ENCODE measurements at places on chromosomes 7 and 10.

- DNase-seq: no peak
Measured at GRCh38 chr7:67621704-67622103, 625.1 kb downstream of the TYW1 start.

DNA sequence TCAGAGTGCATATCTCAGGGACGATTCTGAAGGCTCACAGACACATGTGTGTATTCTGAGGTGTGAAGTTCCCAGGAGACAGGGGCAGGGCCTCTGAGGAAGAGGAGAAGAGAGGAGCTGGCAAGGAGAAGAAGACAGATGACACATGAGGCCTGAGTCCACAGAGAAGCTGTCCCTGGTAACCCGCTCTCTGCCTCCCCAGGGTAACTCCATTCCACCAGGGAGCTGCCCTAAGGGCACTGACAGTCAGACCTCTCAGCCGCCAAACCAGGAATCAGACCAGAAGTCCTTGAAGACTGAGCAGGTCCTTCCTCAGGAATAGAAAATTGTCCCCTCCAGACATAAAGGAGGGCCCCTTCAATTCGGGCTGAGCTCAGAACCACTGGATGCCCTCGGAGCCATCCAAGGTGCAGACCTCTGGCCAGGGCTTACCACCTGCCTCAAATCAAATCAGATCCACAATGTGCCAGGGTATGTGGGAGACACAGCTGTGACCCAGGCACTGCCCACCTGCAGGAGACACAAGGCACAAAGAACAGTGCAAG is 57.4 kb downstream of the TLL2 start:
- no peak for DNase-seq

DNA sequence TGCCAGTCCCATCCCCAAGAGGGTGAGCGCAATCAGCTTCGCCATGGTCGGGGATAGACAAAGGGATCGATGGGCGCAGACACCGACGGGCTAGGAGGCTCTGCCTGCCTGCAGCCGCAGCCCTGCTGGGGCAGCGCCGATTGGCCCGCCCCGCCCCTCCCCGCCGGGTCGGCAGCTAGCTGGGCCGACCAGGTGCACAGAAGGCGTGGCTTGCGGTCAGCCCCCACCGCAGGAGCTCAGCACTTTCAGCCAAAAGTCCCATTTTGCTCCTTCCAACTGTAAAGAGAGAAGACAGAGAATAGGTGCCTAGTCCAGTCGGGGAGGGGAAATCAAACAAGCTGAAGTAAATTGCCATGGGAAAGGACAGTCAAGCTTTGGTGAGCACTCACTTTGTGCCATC is at the start of gene PON1:
TSS of gene PON1 (minus strand) at position 102 of the 400 bp plus-strand sequence. CDS start at position 45, 57 bp downstream.
- no peak for DNase-seq

- DNase-seq: no peak
Measured at GRCh38 chr10:35606430-35606829, 1.3 kb downstream of the GJD4 start.

GRCh38 chr7:98185101-98185500 is 26.1 kb upstream of the BHLHA15 start:
- no peak for DNase-seq

DNA sequence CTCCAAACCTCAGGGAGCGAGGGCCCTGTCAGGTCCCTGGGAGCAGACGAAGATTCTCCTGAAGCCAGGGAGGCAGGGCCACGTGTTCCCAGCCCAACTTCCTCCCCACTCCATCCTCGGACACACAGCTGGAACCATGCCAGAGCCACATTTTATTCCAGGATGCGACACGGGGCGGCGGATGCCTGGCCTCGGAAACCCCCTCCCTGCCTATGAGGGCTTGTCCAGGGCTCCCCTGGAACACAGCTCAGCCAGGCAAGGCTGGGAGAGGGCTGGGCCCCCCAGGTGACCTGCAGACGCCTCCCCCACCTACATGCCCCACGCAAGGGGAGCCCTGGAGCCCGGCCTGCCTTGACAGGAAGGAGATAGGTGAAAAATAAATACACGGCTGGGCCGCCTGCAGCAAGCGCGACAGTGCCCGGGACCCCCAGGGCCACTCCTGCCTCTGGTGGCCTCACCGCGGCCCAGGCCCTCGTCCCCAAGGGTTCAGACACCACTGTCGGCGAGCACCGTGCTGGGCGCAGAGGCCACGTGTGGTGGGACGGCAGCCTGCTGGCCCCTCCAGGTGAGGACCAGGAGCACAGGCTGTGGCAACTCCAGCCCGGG is 21.5 kb downstream of the GET4 start:
- no peak for DNase-seq
